ENCODE measurements at places on chromosomes 5 and 9.

DNA sequence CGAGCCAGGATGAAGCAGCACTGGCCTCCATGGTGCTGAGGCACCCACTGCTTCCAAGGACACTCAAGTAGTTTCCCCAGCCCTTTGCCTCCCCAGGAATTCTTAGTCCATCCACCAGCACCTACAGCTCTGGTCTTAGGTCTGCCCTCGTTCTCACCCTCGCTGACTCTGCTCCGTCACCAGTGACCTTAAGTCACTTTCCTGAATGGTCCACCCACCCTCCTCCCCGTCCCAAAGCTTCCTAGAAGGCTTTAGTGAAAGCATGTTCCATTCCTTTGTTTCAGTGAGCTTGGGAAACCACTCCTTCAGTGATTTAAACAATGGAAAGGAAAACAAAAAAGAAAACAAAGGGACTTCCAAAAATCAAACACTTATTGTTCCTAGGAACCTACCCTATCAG is 54.6 kb upstream of the MAP3K1 start:
- no peak for DNase-seq

DNA sequence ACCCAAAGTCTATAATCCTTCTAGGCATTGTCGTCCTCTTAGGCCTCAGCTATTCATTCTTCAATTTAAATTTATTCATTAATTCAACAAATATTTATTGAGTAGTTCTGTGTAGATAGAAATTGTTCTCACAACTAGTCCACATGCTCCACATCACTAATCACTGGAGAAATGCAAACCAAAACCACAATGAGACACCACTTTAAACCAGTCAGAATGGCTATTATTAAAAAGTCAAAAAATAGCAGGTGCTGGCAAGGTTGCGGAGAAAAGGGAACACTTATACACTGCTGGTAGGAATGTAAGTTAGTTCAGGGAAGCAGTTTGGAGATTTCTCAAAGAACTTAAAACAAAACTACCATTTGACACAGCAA is 51.1 kb upstream of the TNFSF15 start:
- DNase-seq = no peak

DNA sequence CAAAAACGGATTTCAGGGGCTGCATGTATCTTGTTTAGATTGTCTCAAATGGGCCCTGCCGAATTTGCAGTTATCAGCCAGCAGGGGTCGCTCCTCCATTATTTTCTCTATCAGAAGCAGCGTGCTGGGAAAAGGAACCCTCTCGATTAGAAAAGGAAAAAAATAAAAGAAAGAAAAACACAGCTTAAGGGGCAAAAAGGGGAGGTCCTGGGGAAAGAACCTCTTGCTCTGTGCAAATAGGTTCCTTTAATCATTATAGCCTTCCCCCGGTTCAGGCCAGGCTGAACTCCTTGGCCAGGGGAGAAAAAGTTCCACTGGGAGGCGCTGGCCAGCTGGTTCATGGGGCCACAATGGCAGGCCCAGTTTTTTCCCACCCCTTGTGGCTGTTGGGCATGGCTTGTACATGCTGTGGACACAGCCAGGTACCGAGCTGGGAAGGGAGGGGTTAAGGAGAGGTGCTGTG is 25.0 kb upstream of the CAPSL start:
- DNase-seq = no peak

DNA sequence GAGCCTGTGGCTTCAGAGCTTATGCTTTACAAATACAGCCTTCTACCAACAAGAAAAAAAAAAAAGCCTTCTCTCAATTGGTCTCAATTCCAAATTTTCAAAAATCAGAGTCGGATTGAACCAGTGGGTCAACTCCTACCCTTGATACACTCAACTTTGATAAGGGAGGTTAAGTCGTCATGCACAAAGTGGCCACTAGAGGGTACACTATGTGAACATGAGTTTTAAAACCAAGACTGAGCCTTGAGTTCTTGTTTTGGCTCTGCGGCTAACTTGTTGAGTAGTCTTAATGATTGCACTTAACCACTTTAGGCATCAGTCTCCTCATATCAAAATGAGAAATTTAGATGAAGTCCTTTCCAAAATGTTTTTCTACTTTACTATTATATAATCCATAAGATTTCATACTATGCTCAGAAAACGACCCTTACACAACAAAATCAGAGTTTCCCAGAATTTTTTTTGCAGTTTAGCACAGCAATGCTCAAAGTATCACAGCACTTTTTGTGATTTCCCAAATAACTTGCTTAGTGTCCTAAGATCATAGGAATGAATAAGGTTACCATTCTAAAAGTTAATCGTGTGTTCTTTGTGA is 92.9 kb upstream of the MTAP start:
- no peak for DNase-seq

Measured in HS-5 (cell line).